ENCODE measurements at places on chromosomes 5 and 9.

DNA sequence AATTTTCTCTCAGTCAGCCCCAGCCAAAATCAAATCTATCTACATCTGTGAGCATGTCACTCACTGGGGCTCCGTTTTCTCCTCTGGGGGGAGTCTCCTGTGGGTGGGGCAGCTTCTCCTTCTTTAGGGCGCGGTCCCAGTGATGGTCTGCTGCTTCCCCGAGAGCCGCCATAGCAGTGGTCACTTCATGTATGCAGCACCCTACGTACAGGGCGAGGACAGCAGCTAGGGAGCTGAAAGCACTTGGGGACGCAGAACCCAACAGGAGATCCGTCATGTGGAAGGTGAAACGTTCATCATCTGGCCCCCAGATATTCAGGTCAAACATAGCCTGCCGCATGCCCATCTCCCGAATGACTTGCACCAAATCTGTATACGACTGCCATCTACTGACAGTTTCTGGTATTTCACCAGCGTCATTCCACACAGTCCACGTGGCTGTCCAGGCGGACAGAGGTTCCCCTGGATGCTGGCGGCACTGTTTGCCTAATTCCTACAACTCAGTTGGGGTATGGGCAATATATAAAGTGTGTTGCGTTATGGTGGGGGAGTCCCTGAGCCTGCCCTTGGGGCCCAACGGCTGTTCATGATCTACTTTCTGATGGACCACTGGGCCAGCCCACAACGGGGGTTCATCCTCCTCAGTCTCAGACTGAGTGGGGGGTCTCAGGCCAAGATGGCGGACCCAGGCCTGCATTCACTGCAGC, 795.0 kb downstream of the EFNA5 start:
- DNase-seq, result no peak

DNA sequence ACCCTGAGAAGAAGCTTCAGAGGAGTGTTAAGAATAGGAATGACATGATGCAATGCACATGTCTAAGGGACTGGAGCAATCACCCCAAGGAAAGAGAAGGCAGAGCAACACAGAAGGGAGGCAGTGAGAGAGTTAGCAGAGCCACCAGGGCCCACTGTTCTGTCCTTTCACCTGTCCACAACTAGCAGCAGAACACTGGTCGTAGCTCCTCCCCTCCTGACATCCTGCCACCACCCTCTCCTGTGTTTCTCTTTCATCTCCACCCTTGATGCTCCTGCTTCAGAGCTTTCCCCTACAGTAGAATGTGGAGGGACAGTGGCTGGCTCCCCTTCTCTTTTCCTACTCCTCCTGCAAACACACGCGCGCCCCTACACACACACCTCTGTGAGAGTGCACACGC, 483.4 kb upstream of the KIF2A start:
- no peak for DNase-seq

GRCh38 chr9:117325831-117326230, 89.0 kb downstream of the ASTN2 start:
- DNase-seq, result no peak

DNA sequence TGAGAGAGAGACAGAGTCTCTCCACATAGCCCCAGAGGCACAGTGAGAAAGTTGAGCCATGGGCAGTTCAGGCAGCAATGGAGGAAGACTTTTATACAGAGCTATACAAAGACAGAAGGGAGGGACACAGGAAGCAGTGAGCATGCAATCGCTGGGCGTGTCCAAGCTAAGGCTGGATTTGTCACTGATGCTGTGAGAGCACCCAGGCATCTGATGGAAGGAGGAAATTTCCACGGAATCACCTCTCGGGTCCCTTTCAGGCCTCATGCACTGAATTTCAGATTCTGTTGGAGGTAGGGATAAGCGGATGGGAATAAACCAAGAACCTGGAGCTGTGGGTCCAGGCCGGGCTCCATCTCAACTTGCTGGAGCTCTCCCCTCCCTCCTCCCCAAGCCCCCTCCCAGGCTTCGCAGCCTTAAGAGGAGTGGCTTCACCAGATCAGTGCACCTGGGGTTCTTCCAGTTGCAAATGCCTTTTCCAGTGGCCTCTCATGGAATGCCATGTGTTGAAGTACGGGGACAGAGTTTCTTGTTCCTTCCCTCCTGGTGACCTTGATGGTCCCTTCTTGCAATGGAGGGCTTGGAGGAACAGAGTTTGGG, 114.8 kb upstream of the ALDH1B1 start:
- DNase-seq, result no peak

DNA sequence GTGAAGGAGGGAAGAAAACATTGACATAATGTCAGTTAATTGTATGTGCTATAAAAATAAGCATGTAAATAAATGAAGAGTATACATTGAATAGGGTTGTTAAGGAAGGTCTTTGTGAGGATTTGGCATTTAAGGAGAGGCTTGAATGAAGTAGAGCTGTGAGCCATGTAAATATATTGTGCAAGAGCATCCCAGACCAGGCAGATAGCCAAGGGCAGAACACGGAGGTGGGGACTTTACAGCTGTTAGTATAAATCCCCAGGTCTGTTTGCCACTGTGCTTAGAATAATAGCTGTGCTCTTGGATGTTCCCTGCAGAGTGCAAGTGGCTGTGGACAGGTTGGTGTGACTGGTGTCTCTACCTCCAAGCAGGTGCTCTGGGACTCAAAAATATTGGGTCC, 211.7 kb downstream of the LRRC70 start:
- no peak for DNase-seq

DNA sequence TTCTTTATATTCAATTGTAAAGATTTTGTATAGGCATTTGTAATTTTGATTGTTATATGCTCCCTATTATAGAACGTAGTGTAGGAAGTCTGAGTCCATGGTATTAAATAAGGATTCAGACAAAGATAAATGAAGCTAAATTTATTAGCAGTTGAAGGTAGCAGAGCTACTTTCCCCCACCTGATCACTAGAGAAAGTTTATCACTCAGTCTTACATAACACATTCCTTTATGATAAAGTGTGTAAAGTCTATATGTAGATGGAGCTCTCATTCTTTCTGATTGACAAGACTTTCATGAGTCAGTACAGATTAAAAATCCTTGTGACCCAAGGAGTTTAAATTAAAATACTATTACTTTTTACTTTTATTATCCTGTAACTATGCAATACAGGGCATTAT, 2.3 kb upstream of the MIER3 start:
- no peak for DNase-seq

DNA sequence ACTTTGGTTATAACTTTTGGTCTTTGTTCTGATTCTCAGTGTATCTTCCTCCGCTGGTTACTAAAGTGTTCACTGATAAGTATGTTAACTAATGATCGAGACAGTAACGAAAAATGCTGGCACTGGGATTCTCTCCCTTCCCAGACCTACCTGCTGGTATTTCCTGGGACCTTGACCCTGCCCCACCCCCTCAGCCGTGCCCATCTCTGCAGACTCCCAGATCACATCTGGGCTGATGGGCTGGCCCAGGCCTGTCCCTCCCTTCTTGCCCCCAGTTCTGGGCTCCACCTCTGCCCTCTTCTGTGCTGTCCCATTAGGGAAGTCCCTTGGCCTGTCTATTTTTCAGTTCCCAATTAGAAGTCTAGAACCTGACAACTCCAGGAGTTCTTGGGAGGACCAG, 46.9 kb downstream of the NEURL1B start:
- DNase-seq, result no peak

DNA sequence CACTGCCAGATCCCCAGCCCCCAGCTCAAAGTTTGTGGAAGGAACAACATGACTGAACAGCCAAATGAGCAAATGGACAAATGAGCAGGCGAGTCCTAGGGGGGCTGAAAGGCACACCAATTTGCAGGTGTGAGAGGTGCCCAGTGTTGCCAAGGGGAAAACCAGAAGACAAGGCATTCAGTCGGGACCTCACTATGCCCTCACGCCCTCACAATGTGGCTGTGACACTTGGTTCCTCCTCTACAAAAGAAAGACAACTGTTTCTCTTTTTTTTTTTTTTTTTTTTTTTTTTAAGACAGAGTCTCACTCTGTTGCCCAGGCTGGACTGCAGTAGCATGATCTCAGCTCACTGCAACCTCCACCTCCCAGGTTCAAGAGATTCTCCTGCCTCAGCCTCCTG, 28.0 kb downstream of the TNIP1 start:
- no peak for DNase-seq

- DNase-seq, result no peak
Observed at GRCh38 chr9:35452481-35452880, 37.4 kb upstream of the RUSC2 start.

- DNase-seq, result no peak
Observed at GRCh38 chr9:90271707-90272106, 370.9 kb downstream of the DIRAS2 start.

GRCh38 chr9:71253011-71253410, 131.6 kb upstream of the TRPM3 start:
- no peak for DNase-seq

- DNase-seq, result no peak
Observed at GRCh38 chr9:86983620-86984259, 36.4 kb upstream of the GAS1 start.

DNA sequence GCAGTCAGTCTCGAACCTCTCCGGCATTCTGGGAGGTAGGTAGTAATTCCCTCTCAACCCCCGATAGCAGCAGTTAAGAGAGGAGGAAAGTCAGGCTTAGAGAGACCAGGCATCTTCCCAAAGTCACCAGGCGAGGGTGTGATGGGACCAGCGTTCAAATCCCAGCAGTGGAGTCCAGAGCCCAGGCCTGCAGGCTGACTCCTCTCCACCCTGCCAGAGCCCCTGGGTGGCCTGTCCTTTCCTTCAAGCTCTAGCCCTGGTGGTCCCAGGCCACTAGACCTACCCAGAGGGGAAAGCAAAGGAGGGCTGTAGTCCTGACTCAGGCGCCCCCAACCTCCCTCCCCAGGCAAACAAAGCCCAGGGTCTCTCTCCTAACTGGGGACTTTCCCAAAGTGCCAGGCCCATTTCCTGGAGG, 4.2 kb upstream of the NR5A1 start:
- no peak for DNase-seq

DNA sequence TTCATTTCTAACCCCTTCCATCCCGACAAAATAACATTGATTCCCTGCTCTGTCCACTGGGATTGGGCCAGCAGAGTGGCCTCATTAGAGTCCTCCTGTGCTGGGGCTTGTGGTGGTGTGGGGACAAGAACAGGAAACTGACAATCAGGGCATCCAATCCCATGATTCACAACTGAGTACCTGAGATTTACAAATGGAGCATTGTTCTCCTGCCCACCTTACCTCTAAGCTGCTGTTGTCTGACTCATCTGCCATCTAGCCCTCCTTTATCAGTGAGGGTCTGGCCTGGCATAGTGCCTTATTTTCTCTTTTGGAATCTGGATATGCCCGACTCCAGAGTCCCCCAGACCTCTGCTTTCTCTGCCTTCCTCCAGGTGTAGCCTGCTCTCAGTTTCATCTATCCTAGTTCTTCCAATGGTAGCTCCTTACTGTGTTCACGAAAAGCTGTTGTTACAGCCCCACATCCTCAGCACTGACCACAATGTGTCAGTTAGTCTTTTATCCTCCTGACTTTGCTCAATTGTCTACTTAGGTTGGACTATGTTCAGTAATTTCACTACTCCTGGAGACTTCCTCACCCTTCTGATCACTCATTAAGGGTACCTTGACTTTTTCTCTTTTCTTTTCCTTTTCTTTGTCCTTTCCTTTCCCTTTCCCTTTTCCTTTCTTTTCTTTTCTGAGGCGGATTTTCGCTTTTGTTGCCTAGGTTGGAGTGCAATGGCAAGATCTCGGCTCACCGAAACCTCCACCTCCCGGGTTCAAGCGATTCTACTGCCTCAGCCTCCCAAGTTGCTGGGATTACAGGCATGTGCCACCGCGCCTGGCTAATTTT, 13.4 kb downstream of the WNT8A start:
- DNase-seq, result no peak

DNA sequence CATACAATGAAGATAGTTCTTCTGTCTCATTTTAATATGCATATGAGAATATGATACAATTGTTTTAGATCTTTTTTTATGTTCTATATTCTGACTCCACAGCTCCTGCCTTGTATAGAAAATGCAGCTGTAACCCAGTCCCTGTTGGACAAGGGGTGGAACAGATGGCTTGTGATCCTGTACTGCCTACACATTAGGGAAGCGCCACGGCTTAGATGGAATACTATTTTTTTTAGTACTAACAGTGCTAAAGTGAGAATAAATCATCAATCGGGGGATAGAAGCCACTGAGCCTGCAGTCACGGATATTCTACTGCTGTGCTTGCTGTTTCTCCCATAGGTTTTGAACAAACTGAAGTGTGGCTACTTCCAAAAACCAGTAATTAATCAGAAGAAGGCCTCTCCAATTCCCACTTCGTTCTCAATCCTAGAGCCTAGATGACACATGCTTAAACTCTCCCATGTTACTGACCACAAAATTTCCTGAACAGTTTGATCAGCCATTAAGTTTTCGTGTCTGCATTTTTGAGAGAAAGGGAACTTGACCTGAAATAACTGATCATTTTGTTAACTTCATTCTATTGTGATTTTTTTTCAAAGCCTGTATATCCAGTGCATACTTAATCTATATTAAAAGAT, 150.3 kb downstream of the CDH18 start:
- no peak for DNase-seq

- no peak for DNase-seq
Observed at GRCh38 chr5:73129143-73129542, 8.8 kb downstream of the TMEM171 start.

GRCh38 chr9:91101611-91102168, 260.0 kb downstream of the AUH start:
- peak; percentile 52 for DNase-seq

- DNase-seq, result no peak
Observed at GRCh38 chr9:14260101-14260500, 53.8 kb downstream of the NFIB start.

DNA sequence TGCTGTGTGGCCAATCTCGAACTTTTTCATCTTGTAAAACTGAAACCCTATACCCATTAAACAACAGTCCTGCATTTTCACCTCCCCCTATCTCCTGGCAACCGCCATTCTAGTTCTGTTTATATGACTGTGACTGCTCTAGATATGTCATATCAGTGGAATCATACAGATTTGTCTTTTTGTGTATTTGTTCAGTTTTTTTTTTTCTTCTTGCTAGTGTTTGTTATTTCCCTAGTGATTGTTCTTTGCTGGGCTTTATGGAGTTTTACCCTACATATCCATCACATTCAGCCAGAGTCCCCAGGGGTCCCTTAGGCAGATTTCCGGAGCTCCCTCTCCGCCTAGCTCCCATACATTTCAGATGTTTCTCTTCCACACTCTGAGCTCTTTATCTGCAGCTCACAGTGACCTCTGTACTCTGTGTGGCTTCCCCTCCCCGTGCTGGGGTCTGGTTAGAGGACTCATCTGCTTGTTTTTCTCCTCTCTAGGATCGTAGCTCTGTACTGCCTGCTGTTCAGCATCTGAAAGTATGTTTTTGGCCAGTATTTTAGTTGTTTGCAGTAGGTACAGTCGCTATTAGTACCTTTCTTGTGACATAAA, 25.1 kb upstream of the CARTPT start:
- no peak for DNase-seq

DNA sequence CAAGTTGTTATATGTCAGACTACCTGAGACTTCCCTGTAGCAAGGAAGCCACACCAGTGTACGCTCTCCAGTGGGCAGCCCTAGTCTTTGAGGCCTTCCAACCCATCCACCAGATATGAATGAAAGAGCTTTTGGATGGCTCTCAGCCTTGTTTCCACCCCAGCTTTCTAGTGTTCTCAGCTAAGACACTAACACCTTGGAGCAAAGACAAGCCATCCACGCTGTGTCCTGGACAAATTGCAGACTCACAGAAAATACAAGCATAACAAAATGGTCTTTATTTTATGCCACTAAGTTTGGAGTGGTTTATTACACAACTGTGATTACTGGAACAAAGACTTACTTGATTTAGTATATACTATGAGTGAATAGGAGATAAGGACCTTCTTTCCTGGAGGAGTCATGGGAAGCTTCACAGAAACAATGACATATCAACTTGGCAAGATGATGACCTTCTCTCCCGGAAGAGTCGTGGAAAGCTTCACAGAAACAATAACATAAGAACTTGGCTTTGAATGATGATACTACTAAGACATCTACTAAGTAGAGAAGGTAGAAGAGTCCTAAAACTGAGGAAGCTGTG, 134.0 kb upstream of the VCAN start:
- no peak for DNase-seq

All from stimulated activated CD8-positive, alpha-beta memory T cell treated with anti-CD3 and anti-CD28 coated beads, Interleukin-12 subunit alpha, Interleukin-12 subunit beta, amount 100 ng/mL, for 1 hour (primary cell).